Effector memory CD8-positive, alpha-beta T cell (primary cell): ENCODE measurements at places on chromosomes 11 and 22.
A peak's percentile ranks its signal among the peaks of the same experiment; 100 is the strongest.

- no peak for DNase-seq
Observed at GRCh38 chr11:130829920-130830511, 86.3 kb downstream of the SNX19 start.

GRCh38 chr11:126061707-126062678, 673 bp downstream of the CDON start:
- peak; percentile 21 for DNase-seq

GRCh38 chr11:64688534-64688982, 34.4 kb downstream of the NRXN2 start:
- peak; percentile 92 for DNase-seq

- DNase-seq = no peak
Observed at GRCh38 chr22:42353883-42354727, 78.1 kb downstream of the NFAM1 start.

GRCh38 chr11:12064136-12064953, 46.0 kb upstream of the MICAL2 start:
- DNase-seq = no peak

- no peak for DNase-seq
Observed at GRCh38 chr11:134527382-134528243, 115.6 kb upstream of the B3GAT1 start.

GRCh38 chr22:32073262-32073661, 30.2 kb downstream of the SLC5A1 start:
- no peak for DNase-seq

DNA sequence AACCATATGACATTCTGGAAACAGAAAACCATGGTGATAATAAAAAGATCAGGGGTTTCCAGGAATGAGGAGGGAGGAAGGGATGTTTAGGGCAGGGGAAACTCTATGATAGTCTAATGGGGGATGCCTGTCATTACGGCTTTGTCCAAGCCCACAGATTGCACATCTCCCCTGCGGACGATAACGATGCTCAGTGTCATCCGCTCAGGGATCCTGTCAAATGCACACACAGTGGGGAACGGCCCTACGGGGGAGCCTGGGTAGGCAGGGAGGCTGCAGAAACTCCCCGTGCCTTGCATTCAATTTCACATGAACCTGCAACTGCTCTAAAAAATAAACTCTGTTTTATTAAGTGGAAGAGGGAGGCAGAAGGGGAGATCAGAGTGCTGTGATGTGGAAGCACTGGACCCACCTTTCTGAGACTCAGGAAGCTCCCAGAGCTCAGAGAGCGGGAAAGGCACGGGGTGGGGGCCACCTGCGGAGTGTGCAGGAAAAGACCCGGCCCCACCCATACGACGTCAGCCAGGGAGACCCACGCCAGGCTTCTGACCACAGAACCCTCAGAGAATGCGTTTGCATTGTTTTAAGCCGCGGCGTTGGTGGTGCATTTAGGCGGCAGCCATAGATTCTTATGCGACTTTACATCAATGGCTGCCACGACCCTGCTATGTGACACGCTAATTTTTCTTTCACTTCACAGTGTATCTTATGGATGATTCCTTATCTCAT, 543.5 kb downstream of the BRD1 start:
- no peak for DNase-seq

DNA sequence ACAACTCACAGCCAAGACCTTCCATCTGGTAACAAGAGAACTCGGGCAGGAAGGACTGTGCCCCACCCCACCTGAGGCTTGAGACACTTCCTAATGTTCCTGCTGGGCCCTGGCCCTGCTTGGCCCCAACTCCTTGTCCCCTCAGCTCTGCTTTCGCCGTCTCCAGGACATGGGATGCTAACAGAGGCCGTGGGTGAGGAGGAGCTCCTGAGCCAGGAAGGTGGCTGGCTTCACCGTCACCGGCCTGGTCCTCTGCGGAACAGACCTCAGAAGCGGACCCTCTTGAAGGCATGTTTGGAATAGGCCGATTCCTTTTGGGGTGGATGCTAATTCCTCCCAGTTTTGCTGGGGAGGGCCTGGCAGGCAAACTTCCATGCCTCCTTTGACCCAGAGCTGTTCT, 154.3 kb downstream of the CACNA1I start:
- no peak for DNase-seq

GRCh38 chr11:96778272-96778671, 388.5 kb downstream of the JRKL start:
- no peak for DNase-seq

DNA sequence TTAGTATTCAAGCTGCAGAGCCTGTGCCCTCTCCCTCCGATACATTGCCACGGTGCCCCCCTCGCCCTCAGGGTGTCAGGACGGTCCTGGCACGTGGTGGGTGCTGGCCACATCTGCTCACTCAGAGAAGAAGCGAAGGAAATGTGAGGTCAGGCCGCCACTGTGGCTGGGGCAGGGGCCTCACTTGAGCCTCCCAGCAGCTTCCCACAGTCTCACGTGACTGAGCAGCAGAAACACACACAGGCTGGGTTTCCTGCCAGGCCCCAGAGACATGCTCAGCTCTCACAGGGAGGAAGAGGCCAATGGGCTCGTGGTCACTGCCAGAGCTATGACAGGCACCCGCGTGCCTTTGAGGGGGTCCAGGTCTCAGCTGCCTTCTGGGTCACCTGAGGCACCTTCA, 37.9 kb upstream of the PRR5 start:
- peak; percentile 59 for DNase-seq

DNA sequence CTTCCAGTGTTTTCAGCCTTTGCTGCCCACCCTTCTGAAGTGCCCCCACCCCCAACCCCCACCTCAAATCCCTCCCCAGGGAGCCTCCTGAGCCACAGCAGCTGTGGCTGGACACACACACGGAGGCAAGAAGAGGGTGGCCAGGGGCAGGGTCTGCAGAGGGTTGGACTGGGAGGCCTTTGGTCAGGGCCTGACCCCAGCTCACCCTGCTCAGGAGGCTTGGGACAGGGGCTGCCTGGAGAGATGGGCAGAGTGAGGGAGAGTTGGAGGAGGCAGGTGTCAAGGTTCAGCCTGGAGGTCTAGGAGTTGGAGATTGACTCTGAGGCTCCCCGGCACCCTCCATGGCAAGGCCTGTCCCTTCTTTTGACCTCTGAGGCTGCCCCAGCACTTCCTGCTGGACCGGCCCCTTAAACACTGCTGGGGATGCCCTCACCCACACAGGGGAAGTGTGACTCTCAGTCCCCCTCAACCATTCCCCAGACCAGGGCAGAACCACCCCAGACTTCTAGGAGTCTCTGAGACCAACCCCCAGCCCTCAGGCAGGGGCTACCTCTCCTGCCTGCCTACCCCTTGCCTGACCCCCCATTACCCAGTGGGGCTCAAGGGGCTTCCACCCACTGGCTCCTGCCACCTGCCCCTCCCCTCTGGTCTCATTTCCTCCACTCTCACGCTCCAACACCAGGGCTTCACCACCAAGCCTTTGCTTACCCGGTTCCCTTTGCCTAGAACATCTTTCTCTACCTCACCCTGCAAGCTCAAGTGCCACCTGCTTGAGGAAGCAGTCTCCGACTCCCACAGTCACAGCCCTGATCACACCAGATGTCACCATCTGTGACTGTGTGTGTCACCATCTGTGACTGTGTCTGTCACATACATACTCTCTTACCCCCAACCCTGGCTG, 8.6 kb downstream of the ARAP1 start:
- peak; percentile 37 for DNase-seq

DNA sequence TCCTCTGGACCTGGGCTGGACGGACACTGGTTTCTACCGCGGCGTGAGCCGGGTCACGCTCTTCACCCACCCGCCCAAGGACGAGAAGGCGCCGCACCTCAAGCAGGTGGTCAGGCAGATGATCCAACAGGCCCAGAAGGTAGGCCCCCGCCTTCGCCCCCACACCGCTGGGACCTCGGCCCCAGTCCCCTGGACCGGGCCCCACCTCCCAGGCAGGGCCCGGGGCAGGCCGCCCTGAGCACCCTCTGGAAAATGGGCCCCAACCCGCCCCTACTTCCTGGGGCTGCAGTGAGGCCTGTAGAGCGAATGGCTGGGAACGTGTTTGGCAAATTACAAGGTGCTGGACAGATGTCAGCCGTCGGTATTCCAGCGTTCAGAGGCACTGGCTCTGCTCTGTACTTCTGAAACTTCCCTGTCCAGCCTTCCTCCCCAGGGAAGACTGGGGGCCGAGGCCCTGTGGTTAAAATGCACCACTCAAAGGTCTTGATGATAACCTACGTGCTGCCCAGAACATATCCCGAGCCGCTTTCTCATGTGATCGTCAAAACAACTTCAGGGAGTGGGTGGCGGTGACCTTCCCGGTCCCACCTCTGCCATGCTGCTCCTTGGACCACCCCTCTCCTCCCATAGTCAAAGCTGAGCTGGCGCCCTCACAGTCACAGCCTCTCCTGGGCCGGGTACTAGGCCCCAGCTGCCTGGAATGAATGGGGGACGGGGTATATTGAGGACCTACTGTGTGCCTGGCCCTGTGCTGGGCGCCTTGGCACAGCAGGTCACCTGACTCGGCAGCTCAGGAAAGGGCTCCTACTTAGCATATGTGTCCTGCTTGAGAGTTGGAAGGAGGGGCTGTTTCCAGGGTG, 869 bp downstream of the FAM83F start:
- no peak for DNase-seq

DNA sequence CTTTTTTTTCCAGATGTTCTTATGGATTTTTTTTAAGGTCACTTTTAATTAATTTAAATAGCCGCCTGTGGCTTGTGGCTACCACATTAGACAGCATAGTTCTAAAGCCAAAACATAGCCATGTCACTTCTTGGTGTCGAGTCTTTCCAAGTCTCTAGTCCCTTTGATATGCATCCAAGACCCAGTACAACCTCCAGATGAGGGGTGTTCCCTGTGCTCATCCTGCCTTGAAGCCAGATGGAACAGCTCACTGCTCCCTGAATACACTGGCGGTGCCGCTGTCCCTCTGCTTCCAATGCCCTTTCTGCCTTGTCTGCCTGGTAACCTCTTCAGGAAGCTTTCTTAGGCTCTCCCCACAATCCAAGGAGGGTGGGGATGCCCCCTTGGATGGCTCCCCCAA, 338.0 kb downstream of the TENM4 start:
- DNase-seq = no peak

GRCh38 chr11:83408946-83409345, 122.8 kb upstream of the CCDC90B start:
- DNase-seq = no peak

GRCh38 chr11:68471360-68472340, 11.1 kb downstream of the PPP6R3 start:
- DNase-seq = peak; percentile 24

DNA sequence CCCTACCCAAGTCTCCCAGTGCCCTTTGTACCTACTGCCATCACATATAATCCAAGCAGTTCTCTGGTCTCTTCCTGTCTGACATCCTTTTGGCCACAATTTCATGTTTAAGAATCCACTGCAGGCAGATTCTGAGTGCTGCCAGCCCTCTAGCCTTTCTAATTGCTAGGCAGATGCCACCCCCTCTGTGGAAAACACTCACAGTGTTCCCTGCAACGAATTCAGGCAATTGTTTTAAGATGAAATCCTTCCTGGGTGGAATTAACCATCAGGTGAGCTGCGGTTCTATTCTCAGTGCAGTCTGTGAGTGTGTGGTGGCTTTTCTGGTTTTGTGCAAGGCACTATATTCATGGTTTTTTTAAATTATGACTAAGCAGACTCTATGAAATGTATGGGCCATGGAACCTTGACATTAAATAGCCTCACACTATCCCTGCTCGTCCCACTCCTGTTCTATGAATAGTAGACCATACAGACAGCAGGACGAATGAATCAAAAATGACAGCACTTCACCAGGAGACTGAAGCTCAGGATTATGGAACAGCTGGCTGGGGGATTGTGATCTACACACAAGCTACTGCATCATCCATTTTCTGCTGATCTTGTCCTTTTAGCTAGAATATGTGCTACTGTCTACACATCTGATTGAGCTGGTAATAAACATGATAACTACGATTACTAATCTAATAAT, 29.8 kb upstream of the BMAL1 start:
- no peak for DNase-seq

- no peak for DNase-seq
Observed at GRCh38 chr11:127492029-127492428, 491.5 kb upstream of the KIRREL3 start.

GRCh38 chr11:108559340-108559739, 34.2 kb downstream of the EXPH5 start:
- DNase-seq = no peak

DNA sequence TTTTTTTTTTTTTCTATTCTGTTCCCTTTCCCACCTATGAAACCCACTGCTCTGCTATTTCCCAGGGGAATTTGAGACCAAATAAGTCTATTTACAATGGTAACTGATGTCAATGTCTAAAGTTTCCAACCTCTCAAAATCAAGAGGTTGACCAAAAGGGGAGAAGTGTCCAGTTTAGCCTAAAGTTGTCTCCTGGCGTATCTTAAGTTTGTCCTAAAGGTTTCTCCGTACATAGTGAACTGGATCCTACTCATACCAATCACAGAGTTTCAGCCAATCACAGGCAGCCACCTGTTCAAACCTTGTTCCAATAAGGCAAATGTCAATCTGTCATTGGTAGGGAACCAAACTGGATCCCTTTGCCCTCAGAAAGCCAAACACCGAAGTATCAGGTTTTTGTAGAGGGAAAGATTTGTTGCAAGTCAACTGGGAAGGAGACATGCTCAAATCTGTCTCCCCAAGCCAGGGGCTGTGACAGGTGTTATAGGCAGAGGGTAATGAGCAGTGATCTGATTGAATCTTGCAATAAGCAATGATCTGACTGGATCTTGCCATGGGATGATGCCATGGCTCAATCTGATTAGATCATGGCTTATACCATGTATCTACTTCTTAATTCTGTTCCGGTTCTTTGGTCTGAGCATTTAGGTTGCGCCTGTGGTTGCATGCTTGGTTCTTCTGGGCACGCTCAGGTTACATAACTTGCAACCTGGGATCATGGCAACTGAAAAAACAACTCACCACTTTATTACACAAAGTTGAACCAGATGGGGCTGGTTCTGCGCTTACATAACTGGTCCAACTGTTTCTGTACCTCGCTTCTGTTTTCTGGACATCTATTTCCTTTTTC, 1.1 kb upstream of the VPS37C start:
- no peak for DNase-seq

GRCh38 chr11:24514219-24514594, 17.4 kb downstream of the LUZP2 start:
- DNase-seq = no peak

DNA sequence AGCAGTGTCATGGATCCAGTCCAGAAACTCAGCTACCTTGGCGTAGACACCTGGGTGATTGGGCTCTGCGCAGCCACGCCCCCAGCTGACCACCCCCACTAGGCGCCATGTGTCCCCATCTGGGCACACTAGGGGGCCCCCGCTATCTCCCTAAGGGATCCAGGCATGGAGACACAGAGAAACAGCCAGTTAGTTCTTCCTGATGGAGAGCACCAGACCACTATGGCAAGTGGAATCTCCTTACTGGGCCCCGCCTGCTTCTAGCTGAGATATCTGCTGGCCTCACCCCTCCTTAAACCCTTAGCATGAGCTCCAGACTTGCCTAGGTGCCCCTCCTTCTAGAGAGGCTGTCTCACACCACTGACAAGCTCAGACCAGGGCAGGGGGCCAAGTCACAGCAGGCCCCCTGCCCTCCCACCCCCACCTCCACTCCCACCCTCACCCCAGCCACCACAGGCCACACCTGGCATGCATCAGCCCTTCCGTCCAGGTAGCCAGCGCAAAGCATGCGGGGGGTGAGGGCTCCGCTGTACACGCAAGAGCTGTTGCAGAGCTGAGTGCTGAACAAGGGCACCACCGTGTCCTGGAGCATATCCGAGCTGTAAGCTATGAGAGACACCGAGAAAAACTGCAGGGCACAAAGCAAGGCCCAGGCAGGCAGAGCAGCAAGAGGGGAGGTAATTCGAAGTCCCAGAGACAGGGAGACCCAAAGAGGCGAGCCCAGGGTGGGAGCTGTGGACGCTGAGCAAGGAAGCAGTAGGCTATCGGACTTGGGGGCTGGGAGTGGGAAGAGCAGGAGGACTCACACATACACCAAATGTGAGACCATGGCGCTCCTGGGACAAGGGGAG, 16.1 kb downstream of the TMPRSS5 start:
- DNase-seq = no peak
